ENCODE measurements at places on chromosomes 1 and 21.

DNA sequence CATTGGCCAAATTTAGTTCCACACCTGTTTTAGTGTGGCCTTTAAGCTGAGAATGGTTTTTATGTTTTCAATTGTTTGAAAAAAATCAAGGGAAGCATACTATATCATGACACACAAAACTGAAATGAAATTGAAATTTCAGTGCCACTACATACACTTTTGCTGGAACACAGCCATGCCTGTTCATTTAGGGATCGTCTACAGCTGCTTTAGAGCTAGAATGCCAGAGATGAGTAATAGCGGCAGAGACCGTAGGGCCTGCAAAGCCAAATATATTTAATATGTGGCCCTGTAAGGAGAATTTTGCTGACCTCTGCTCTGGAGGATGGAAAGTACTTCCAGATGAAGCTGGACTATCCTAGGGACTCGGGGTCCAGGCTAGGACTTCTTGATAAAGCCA lies 62.5 kb upstream of the LYST start:
- no peak for DNase-seq

DNA sequence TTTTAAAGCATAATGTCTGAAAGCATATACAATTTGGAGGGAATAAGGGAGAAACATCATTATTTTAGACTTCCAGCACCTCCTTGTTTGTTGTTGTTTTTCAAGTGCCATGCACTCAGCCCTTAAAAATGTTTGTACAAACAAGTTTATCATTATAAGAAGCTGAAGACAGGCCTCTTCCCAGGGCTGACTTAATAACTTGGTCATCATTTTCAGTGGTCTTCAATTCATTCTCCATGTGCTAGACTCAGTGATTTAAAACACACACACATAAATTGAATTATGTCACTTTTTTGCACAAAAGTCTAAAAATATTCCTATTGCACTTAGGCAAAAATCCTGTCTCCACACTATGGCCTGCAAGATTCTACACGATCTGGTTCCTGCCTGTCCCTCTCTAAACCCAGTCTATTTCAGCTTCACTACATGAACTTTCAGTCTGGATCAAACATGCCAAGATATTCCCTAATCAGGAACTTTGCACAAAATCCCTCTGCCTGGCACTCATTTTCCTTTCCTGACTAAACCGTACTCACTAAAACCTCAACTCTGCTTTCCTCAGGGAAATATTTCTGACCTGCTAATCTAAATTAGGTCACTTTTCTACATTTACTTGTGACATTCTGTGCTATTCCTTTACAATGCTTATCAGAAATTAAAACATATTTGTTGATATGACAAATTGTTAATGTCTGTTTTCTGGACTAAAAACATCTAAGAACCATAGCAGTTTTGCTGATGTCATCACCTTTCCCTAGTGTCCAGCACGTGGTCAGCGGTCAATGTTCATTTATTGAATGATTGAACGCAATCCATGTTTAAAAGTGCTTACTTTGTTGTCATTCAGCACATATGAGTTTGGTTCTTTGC lies 14.8 kb upstream of the GBP5 start:
- no peak for DNase-seq

DNA sequence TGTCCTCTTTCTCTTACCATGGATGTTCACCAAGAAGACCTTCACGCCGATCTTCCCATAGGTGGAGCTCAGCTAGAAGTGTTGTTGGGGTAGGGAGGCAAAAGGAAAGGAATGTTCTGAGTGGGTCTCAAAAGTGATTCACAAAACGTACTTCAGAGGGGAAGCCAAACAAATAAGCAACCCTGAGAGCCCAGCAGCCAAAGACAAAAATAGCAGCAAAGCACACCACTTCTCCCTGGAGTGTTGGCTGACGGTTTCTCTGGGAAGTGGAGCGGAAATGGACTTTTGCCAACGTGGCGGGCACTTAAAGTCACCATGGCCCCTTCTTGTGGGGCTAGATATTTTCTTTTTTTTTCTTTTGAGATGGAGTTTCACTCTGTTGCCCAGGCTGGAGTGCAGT lies 23.1 kb downstream of the SLC26A9 start:
- DNase-seq = no peak

DNA sequence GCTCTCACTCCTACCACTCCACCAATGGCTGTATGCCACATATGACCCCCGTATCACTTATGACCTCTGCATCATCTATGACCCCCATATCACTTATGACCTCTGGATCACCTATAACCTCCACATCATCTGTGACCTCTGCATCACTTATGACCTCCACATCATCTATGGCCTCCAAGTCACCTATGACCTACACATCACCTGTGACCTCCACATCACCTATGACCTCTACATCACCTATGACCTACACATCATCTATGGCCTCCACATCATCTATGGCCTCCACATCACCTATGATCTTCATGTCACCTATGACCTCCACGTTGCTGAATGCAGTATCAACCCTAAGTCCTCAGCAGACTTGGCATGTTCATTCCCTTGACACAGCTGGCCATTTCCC lies 271.2 kb downstream of the MATN1 start:
- DNase-seq = no peak

DNA sequence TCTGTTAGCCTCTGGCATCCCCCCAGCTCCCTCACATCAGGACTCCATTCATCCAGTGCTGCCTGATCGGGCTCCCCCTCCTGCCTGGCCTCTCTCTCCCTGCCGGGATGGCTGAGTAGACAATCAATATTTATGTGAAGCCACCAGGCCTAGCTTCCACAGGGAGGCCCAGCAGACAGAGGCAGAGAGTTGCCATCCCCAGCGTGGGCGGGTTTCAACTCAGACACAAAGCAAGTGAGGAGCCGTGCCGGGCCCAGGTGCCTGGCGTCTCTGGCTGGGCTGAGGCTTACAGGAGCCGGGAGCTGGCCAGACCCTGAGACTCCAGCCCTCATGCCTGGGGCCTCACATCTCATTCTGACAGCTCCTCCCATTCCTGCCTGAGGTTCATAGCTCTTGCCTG lies 34.5 kb upstream of the ATP2B4 start:
- no peak for DNase-seq

DNA sequence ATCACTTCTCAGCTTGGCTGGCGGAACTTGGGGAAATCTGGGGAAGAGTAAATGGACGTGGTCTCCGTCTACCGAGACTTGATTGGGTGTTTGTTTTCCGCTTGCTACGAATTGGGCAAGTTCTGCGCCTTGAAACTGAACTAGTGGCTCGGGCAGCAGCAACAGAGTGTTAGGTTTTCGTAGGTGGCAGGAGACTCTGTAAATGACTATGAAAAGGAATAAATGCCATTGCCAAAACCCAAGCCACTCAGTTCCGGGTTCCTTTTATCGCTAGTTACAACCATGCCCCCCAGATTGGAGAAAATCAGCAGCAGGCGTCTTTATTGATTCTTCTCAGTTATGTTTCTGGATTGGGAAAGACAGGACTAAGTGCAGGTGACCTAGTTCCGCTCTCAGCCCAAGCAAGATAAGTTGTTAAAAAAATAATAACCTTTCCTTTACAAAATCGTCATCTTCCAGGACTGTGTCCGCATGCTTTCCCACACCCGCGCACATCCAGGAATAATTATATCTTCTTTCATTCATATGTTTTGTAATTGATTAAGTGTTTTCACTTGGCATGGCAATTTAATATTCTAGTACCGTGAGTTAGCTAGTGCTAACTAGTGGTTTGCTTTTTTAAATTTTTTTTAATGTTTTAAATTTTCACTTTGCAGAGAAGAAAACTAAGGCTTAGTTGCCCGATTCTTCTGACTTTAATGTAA lies 3.4 kb downstream of the LHX9 start:
- peak; percentile 9 for DNase-seq

- no peak for DNase-seq
Measured at GRCh38 chr1:23999156-23999671, 19.1 kb upstream of the SRSF10 start.

- DNase-seq = no peak
Measured at GRCh38 chr1:161390559-161390858, 22.8 kb upstream of the CFAP126 start.

- no peak for DNase-seq
Measured at GRCh38 chr1:36656271-36656670, 173.6 kb upstream of the CSF3R start.

GRCh38 chr21:37370152-37371040 lies 3.8 kb downstream of the DYRK1A start:
- peak; percentile 44 for DNase-seq

- DNase-seq = no peak
Measured at GRCh38 chr21:45150638-45151131, 76.3 kb downstream of the ADARB1 start.

- no peak for DNase-seq
Measured at GRCh38 chr1:149917571-149918144, at the start of gene SV2A. TSS of gene SV2A (minus strand) at chr1:149917844. CDS start at chr1:149913840, 4,004 bp downstream.

DNA sequence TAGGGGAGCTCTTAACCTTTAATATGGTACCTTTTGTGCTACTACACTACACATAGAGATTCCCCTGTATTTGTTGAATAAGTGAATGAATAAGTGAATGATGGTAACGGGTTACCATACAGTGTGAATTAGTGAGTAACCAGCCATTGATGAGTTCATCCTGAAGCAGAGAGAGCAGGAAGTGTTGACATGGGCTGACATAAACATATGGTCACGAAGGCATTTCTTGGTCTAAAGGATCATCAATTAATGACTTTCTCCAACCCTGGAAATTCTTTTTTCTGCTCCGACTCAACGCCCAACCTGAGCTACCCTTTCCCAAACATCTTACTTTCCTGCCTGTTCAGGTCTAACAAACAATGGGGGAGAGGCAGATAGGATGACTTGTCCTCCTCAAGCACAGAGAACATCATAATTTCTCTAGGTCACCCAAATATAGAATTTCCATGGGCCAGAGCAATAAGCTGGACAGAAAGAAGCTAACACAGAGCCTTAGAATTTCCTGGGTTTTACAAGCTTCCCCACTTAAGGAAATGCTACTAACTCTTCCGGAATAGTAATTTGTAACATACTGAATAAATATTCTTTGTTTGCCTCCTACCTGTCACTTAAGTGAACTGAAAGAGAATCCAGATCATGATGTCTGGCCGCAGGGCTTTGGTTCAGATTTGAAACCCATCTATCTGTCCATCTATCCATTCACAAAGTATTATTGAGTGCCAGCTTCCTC lies 114.7 kb upstream of the NGF start:
- DNase-seq = no peak

- no peak for DNase-seq
Measured at GRCh38 chr21:36563341-36563926, 83.5 kb upstream of the CLDN14 start.

GRCh38 chr1:151819976-151820623 lies 11.5 kb downstream of the RORC start:
- DNase-seq = no peak

GRCh38 chr1:60031146-60031545 lies 42.4 kb downstream of the C1orf87 start:
- DNase-seq = no peak

DNA sequence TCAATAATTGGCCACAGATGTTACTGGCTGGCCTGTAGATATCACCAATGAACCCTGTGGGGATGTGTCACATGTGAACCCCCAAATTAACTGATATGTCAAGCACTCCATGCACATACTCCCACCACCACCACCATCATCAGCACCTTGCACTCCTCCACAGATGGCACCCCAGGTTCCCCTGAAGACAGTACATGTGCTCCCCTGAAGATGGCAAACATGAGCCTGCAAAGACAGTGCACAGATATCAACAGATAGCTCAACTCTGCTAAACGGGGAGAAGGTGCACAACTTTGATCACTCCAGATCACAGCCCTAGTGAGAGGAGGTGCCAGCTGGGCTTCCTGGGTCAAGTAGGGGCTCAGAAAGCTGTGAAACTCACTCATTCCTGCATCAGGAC lies 74.4 kb downstream of the CLCA4 start:
- no peak for DNase-seq

DNA sequence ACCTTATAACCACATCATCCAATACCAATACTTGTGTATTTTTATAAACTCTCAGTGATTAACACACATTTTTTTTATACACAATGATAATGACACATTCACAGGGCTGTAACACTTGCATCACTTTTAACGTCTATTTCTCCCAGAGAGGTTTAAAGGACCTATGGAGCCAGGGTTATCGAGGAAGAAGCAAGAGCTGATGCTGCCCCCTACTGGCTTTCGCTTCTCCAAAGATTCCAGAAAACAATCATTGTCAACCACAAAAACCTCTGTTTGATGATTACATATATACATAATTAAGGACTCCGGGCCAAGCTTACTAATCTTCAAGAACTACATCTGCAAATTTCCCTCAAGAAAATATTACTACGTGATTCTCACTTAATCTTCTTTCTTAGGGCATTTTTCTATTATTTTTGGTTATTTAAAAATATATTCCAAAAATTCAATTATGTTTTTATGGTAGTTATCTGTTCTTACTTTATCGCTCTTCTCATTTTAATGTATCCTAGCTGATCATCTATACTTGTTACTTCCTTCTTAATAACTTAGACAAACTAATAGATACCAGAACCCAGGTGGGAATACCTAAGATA lies 214.5 kb downstream of the VAV3 start:
- no peak for DNase-seq

DNA sequence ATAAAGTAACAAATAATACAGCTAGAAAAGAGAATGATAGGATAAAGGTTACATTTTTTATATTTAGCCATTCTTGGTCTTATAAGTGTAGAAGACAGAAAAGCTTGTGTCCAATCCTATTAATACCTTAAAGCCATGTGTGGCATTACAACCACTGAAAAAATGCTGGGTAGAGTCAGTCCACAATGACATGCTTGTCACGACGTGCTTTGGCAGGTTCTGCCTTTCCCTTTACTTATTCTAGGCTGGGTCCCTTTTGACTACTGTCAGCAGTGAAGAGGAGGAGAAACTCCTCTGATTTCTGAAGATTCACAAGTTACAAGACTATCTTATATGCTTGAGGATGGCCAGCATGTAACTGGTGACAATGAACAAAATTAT lies 14.6 kb upstream of the AIM2 start:
- DNase-seq = no peak

GRCh38 chr1:200288226-200288625 lies 121.6 kb downstream of the ZNF281 start:
- DNase-seq = no peak

DNA sequence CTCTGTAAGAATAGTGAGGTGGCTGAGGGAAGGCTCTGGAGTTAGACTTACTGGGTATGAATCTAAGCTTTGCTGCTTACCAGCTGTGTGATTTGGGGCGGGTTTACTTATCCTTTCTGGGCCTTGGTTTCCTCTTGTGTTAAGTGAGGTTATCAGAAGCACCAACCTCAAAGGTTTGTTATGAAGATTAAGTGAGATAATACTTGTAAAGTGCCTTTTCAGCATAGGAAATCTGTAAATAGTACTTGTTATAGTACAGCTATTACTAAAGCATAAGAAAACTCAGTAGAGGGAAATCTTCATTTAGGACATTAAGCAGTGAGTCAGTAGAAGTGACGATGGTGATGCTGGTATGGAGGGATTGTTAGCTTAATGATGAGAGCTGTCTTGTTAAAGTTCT lies 12.1 kb downstream of the HHAT start:
- DNase-seq = no peak

GRCh38 chr21:30726726-30727125 lies 8.1 kb upstream of the KRTAP21-3 start:
- no peak for DNase-seq

Measured in GM13977 (cell line).